A549 (cell line): ENCODE measurements at places on chromosomes 2 and 18. TPM values are rescaled to one million over a fixed set of nuclear protein-coding genes. Genes with fewer than 3 reads are reported as not detected.

The TEKT4 gene
- not detected in 3 replicates for polyA plus RNA-seq

The CABYR gene
- polyA plus RNA-seq: 14.8 to 17.7 TPM (median 15.2 TPM) in 3 replicates

The TRIM43 gene
- not detected in 3 replicates for polyA plus RNA-seq

The WNT10A gene
- 0.04 TPM in 2 of 3 replicates, not detected in the other for polyA plus RNA-seq

The TMEM178A gene
- 0.13 to 0.15 TPM in 2 of 3 replicates, not detected in the other for polyA plus RNA-seq

The QPCT gene
- polyA plus RNA-seq: 16.6 to 20.0 TPM (median 18.7 TPM) in 3 replicates

The GCG gene
- polyA plus RNA-seq: not detected in 3 replicates

The PLEKHB2 gene
- polyA plus RNA-seq: 54.4 to 57.5 TPM (median 57.0 TPM) in 3 replicates

The PPM1B gene
- polyA plus RNA-seq: 49.0 to 51.2 TPM (median 49.1 TPM) in 3 replicates
